CD4-positive, alpha-beta T cell treated with Interleukin-6 for 4 hours (primary cell): ENCODE measurements at places on chromosomes 6 and 20.

DNA sequence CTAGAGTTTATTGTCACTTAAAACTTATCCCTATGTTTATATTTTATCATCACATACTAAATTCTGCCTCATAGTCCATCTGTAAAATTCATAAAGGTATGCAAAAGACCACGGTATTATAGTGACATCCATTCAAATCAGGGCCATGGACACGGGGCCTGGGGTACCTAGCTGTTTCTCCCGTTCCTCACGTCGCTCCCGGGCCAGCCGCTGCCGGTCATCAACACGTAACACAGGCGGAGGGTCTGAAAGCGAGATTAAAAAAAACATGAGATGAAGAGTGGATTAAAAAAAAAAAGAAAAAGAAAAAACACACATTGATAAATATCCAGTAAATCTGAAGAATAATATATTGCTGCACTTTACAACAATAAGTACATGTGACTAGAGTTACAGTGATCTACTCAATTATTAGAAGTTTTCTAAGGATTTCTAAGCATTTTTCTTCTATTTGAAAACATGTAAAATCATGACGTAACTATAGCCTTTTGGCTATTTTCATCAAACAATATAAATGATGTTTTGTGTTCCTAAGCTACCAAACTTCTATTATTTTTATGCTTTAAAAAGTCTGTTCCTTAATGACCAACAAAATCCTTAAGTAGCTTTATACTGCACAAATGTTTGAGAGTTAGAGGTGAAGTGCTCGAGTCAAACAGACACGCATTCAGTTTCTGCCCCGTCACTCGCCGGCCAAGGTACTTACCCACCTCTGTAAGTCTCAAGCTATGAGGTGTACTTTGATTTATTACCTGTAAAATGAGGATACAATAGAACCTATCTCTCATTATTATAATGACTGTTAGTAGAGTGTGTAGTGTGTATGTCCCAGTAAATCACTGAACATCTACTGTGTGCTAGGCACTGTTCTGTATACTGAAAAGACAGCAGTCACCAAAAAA lies 122.1 kb upstream of the BCLAF1 start:
- DNase-seq = no peak

GRCh38 chr6:131082335-131082734 lies 19.3 kb upstream of the EPB41L2 start:
- DNase-seq = no peak

GRCh38 chr6:2190661-2191389 lies 54.6 kb downstream of the GMDS start:
- DNase-seq = no peak

- DNase-seq = no peak
Observed at GRCh38 chr20:23634985-23635767, 2.6 kb downstream of the CST3 start.

DNA sequence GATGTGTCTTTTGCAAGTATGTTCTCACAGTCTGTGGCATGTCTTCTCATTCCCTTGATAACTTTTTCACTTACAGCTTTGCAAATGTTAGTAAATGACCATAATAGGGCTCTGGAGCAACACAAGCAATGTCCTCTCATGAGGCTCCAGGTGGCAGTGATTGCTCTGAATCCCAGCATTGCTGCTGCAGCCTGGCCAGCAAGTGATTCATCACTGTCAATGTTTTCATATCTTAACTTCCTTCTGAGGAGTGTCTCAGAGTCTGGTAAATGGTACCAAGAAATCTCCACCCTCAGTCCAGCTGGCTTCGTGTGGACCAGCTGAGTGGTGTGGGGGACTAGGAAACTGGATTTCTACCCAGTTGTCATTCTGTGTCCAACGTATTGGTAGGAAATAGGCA lies 139.6 kb downstream of the MYLK4 start:
- no peak for DNase-seq
